ENCODE measurements at places on chromosomes 3 and 15.

- no peak for DNase-seq
Measured at GRCh38 chr3:6438031-6438430, 422.9 kb upstream of the GRM7 start.

- peak; percentile 14 for DNase-seq
Measured at GRCh38 chr3:120227710-120228347, 57.2 kb downstream of the GPR156 start.

- no peak for DNase-seq
Measured at GRCh38 chr3:126971891-126972351, 11.0 kb upstream of the PLXNA1 start.

DNA sequence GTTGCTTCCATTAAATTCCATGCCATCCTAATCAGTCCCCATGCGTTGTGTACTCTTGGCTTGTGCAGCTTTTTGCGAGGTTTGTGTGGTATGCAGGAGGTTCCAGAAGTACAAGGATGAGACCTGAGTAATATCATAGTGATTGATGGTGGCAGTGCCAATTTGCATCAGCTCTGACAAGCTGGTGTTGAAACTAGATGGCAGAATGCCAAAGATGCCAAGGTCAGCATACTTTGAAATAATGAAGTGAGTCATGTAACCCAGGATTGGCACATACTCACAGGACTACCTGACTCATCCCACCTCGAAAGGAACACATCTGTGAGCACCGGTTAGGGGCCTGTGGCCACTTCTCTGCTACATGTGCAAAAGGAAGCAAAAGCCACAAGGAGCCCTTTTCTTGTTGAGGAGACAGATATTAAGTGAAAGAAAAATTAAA, 14.3 kb downstream of the KAT2B start:
- DNase-seq = peak; percentile 46

GRCh38 chr15:56528136-56528535, 63.2 kb upstream of the MNS1 start:
- DNase-seq = no peak

DNA sequence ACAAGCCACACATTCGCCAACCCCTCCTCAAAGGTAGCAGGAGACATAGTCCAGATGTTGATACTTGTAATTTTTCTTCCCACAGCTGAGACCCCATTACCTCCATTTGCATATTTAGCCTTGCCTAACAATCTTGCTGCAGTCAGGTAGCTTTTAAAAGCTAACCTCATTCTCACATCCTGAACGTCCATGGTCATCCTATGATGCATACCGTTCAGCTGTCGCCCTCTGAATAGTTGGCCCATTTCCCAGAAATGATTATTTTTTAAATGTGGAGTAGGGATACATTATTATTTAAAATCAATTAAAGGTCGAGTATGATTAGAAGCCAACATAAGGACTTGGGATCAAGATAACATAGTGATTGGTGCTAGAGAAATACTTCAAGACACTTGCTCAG, 165.0 kb downstream of the MEX3B start:
- no peak for DNase-seq

DNA sequence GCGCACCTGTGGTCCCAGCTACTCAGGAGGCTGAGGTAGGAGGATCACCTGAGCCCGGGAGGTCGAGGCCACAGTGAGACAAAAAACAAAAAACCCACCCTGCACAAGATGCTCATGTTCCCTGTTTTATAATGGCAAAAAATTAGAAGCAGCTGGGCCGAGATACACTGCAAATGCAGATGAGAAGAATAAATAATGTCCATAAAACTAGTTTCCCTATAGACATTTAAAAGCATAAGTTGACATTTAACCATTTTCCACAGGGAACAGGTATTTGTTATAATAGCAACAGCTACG, 537 bp upstream of the SCAP start:
- no peak for DNase-seq

- DNase-seq = no peak
Measured at GRCh38 chr3:194933465-194933864, 247.8 kb downstream of the FAM43A start.
